Activated CD4-positive, alpha-beta memory T cell treated with anti-CD3 and anti-CD28 coated beads, Interleukin-2, amount 10 ng/mL, durations not matched to agents 7 days and 5 days (primary cell): ENCODE measurements at places on chromosomes 3 and 15. TPM values are rescaled to one million over a fixed set of nuclear protein-coding genes. Genes with fewer than 3 reads are reported as not detected.

UROC1 gene
- total RNA-seq = not detected

GRCh38 chr15:58423831-58424608 lies 7.8 kb upstream of the LIPC start:
- H3K4me1 ChIP-seq = peaks cover 1% of the 10 kb centered on the region
- no peak overlapping the region for H3K27ac ChIP-seq
- H3K27me3 ChIP-seq = no peaks in the 10 kb centered on the region
- H3K4me3 ChIP-seq = no peak overlapping the region
- DNase-seq = no peak

RLBP1 gene
- not detected for total RNA-seq

PLAAT1 gene
- total RNA-seq = not detected

DNA sequence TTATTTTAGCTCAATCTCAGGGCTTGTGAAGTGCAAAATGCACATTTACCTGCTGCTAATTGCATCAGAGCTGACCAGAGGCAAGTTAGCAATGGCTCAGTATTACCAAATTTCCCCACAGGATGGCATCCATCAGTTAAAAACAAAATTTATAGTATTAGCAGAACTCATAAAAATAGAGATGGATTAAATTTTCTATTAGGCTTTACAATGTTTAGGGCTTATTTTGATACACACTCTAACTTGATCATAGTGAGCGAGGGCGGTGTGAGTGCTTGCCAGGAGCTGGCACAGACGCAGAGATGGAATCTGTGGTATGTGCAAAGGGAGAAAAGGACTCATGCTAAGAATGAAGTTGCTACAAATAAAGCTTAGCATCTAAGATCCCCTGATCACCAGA lies 241.0 kb downstream of the NSUN3 start:
- DNase-seq = no peak
- no peaks in the 10 kb centered on the region for H3K36me3 ChIP-seq
- H3K4me1 ChIP-seq = no peaks in the 10 kb centered on the region
- H3K4me3 ChIP-seq = no peak overlapping the region
- H3K27me3 ChIP-seq = no peaks in the 10 kb centered on the region

GRCh38 chr15:58509556-58509955 lies 77.8 kb downstream of the LIPC start:
- no peak overlapping the region for H3K4me3 ChIP-seq
- H3K4me1 ChIP-seq = peaks cover 22% of the 10 kb centered on the region
- peaks cover 2% of the 10 kb centered on the region for H3K36me3 ChIP-seq
- no peak overlapping the region for H3K27ac ChIP-seq
- no peak for DNase-seq

GRCh38 chr3:126607214-126607908 lies 47.6 kb downstream of the TXNRD3 start:
- peaks cover 11% of the 10 kb centered on the region for H3K4me1 ChIP-seq
- no peak overlapping the region for H3K27ac ChIP-seq
- no peaks in the 10 kb centered on the region for H3K36me3 ChIP-seq
- peak; percentile 32 for DNase-seq
- H3K4me3 ChIP-seq = no peak overlapping the region
- H3K27me3 ChIP-seq = peaks cover 4% of the 10 kb centered on the region

- no peak for DNase-seq
- no peaks in the 10 kb centered on the region for H3K27me3 ChIP-seq
- no peak overlapping the region for H3K4me3 ChIP-seq
- no peaks in the 10 kb centered on the region for H3K36me3 ChIP-seq
- peaks cover 12% of the 10 kb centered on the region for H3K4me1 ChIP-seq
Observed at GRCh38 chr3:58260733-58261132, 23.1 kb downstream of the ABHD6 start.

SLC25A26 gene
- total RNA-seq = 15.3 TPM
